ENCODE measurements at places on chromosomes 3 and 15.

DNA sequence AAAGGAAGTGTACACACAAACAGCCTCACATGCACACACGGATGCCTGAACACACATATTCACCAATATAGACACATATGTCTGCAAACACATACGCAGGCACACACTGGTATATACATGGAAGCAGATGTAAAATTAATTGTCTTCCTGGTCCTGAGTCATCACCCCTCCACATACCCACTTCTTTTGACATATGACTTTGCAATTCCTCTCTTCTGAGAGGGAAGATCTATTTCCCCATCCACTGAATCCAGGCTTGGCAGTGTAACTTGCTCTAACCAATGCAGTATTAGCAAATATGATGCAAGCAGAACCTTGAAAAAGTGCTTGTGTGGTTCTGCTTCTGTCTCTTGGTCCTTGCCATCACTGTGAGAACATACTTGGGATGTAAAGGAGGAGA is 76.8 kb upstream of the HRH1 start:
- DNase-seq, result no peak

GRCh38 chr3:136262559-136262958 is 12.4 kb downstream of the PCCB start:
- DNase-seq, result no peak

DNA sequence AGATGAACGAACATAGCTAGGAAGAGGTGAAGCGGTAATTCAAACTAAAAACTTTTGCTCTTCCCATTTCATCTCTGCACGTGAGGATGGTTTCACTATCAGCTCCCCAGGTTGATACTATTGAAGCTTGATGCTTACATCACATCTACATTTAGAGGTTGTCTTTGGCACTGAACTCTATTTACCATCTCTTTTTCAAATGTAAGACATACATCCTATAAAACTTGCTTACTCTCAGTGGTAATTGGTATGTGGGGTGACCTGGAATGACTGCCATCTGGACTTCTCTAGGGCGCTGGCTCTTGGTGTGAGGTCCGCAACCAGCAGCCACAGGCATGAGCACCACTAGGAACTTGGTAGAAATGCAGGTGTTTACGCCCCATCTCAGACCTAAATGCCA is 118.1 kb downstream of the AKAP13 start:
- no peak for DNase-seq

- no peak for DNase-seq
These were observed 34.1 kb downstream of the AKAP13 start for GRCh38 chr15:85414495-85414894.

GRCh38 chr15:69141833-69142232 is 18.6 kb upstream of the GLCE start:
- DNase-seq, result no peak

GRCh38 chr3:81929697-81930096 is 168.3 kb upstream of the GBE1 start:
- no peak for DNase-seq

DNA sequence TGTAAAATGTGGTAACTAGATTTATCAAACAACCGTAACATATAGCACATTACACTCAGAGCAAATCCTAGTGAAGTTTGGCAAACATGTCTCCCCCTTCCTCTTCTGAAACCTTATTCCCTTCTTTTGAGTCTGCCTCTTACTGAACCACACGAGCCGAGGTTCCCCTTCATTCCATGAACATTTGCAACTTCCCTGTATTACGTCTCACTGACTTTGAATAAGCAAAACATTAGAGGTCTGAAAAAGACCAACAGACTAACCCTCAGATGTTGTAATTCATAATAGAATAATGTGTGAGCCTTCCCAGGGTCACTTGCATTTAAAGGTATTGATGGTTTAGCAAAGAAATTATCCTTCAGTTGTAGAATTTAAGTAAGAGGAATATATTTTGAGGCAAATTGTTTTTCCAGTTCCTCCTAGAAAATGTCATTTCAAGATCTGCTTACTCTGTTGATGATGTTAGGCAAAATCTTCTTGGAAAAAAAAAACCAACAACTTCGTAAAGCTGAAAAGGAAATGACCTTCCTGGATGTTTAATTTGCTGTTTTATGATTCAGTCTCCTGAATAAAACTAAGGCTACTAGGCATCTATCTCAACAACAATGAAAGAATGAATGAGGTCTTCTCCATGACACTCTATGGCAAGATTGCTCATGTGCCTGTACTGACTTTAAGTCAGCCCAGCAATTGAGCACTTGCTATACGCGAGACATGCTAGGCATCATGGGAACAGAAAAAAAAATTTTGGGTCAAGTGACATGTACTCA is 296.9 kb upstream of the NECTIN3 start:
- DNase-seq, result no peak

DNA sequence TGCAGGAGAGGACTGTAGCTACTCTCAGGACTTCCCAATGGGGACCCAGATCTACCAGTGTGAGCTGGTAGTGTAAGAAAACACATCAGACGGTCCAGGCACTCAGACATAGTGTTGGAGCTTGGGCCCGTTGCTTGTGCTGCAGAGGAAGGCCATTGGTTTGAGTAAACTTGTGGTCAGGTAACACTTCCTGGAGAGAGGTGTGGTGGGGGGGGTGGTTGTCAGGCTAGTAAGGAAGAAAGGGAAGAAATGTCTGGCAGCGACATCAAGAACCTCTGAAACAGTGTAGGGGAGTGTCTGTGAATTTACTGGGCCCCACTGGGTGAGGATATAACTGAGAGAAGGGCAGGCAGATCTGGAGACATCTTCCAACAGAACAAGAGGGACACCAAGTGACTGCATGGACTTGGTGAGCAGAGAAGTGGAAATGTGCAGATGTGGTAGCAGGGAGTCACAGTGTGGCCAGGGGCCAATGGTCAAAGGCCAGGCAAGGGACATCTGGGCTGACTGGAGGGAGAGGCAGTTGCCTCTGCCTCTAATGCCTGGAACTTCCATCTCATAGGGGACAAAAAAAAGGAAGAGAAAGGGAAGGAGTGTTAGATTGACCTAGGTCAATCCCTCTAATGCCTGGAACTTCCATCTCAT is 63.7 kb upstream of the MRPS22 start:
- no peak for DNase-seq
